Kidney tubule cell (primary cell): ENCODE measurements at places on chromosomes 6 and 20.

GRCh38 chr6:31287619-31288018 is 15.7 kb upstream of the HLA-C start:
- no peak for DNase-seq

- DNase-seq = no peak
These were observed 83.3 kb downstream of the DCDC2 start for GRCh38 chr6:24274441-24275083.

- DNase-seq = no peak
These were observed 88.7 kb downstream of the ZHX3 start for GRCh38 chr20:41228858-41229257.

GRCh38 chr6:10618409-10618808 is 76.0 kb downstream of the C6orf52 start:
- DNase-seq = no peak

DNA sequence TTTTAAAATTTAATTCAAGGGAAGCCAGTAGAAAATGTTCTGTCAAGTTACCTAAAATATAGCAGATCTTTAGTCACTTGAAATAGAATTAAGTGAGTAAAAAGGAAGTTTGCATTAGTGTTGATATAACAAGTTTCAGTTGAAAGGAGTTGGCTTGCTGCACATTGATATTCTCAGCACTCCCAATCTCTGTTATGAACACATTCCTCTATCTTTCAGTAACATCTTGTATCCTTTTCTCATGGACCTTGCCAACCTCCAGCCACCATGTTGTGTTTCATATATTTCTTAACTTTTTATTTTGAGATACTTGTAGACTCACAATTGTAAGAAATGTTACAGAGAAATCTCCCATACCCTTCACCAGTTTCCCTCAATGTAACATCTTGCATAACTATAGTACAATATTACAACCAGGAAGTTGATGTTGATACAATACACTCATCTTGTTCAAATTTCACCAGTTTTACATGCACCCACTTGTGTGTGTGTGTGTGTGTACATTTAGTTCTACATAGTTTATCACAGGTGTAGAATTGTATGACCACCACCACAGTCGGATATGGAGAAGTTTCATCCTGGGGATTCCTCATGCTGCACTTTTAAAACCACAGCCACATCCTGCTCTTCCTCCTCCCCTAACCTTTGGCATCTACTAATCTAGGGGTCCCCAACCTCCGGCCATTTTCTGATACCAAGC is 20.2 kb upstream of the PAQR8 start:
- no peak for DNase-seq

GRCh38 chr20:44174996-44175765 is 11.8 kb downstream of the JPH2 start:
- no peak for DNase-seq

- DNase-seq = no peak
These were observed 92.0 kb upstream of the TMEM181 start for GRCh38 chr6:158467923-158468322.

GRCh38 chr6:148382861-148383260 is 40.2 kb downstream of the SASH1 start:
- peak; percentile 92 for DNase-seq

DNA sequence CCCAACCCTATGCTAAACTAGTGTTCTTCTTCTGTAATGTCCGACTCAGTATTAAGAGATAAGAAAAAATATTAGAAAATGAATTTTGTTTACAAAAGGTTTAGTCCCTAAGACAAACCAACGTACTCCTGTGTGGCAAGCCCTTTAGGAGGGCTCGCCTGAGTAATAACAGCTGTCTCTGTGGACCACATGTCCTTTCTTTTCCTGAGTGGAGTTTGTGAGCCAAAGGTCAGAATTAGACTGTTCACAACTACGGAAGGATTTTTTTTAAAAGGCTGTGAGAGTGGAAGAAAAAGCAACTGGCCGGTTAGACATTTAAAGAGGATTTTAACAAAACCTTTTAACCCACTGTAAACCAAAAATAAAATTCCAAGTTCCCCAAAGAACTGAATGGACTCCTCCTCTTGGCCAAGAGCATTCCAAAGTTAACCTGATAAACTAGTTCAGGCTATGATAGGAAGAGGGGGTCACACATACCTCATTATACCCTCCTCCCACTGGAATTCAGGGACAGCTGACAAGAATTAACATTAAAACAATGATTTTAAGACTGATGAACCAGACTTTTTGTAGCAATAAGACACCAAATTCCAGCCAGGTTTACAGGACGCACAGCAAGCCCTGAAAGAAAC is 43.5 kb downstream of the FAM184A start:
- no peak for DNase-seq

DNA sequence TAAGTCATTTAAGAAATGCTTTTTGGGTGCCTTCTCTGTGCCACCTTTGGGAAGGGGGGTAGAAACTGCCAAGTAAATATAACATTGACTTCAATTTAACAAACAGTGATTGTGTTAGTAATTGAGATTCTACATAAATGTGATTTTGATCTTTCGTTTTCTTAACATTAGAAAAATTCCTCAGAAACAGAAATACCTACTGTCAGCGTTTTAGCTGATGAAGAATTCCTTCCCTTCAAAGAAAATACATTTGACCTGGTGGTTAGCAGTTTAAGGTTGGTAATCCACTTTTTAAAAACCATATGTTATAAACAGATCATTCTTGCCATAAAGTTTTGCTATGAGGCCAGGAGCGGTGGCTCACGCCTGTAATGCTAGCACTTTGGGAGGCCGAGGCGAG is 9.8 kb downstream of the NDUFAF5 start:
- no peak for DNase-seq

DNA sequence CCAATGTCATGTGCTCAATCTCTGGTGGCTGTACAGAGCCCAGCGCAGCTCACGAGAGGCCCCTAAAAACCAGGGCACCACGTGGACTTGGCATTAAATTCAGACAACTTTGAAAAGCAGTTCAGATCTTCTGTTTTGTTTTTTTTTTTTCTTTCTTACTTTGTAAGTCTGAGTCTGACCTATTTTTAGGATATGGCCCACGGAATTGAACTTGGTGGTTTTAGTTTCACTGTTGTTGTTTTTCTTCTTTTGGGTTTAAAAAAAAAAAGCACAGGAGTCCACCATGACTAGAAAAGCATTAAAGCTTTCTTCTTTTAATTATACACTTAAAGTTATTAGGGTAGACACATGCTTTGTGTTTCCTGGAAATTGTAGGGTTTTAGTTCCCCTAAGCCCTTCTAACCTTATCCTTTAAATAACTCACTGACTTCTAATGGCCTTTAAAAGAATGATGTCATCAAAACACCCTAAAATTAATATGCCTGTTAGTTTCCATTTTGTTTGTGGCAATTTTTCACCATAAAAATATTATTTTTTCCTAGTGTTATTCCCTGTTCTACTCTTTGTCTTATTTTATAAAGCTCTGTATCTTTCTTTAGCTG is 48.5 kb upstream of the CCN2 start:
- DNase-seq = no peak

DNA sequence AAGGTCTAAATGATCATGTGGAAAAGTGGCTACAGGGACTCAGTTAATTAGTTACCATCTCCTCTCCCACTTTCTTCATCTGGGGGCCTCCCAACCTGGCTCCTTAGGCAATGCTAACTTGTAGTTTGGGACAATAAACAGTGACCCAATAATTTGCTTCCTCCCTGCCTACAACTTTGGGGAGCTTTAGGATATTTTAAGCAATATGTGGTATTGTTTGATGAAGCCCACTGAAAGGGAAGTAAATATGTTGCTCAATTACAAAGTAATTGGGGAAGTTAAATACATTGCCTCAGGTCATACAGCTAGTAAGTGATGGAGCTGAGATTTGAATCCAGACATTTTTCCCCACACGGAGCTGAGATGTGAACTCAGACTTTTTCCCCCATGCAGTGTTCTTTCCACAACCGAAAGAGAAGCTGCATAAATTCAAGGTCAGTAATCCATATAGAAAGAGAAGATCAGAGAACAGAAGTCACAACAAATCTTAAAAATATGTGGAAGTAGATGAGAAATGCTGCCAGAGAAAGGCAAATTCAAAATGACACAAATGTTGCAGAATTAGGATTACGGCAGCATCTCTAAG is 26.6 kb downstream of the ZHX3 start:
- DNase-seq = no peak

DNA sequence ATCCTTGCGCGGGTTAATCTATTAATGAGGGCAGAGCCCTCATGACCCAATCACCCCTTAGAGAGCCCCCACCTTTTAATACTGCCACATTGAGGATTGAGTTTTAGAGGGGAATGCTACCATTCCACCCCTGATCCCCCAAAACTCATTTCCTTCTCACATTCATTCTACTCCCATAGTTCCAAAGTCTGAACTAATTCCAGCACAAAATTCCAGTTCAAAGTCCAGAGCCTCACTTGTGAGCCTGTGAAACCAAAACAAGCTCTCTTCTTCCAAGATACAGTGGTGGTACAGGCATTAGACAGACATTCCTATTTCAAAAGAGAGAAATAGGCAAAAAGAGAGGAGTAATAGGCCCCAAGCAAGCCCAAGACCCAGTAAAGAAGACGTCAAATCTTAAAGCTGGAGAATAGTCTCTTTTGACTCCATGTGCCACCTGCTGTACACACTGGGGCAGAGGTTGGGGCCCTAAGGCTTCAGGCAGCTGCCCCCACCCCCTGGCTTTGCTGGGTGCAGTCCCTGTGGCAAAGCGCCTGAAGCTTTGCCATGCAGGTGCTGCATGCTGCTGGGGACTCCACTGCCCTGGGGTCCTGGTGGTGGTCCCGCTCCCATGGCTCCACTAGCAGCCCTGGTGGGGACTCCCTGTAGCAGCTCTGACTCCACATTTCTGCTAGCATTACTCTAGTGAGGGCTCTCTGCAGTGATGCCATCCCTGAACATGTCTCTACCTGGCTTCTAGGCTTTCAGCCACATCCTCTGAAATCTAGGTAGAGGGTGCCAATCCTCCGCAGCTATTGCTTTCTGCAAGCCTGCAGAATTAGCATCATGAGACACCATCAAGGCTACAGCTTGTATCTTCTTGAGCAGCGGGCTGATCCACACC is 41.3 kb downstream of the RSPH3 start:
- no peak for DNase-seq

DNA sequence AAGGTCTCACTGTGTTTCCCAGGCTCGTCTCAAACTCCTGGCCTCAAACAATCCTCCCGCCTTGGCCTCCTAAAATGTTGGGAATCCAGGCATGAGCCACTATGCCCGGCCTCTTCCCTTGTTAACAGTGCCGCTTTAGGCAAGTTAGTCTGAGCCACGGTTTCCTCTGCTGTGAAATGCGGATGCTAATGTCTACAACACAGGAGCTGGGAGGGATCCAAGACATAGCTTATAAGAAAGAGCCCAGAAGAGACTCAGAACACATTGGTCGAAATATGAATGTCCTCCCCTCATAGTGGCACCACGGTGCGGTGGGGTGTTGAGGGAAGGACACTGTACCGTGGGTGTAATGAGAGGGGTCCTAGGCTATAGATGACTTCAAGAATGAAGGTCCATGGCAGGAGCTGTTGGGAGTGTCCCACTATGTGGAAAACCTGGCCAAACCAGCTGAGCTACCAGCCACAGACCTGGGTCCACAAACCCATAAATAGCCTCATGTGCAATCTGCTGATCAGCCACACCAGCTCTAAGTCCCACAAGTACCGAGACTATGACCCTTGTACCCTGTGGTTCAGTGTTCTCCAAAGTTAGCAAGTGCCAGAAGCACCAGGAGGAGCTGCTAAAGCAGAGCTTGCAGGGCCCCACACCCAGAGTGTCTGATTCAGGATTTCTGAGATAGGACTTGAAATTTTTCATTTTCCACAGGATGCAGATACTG is 57.8 kb upstream of the ZFAND3 start:
- DNase-seq = no peak

DNA sequence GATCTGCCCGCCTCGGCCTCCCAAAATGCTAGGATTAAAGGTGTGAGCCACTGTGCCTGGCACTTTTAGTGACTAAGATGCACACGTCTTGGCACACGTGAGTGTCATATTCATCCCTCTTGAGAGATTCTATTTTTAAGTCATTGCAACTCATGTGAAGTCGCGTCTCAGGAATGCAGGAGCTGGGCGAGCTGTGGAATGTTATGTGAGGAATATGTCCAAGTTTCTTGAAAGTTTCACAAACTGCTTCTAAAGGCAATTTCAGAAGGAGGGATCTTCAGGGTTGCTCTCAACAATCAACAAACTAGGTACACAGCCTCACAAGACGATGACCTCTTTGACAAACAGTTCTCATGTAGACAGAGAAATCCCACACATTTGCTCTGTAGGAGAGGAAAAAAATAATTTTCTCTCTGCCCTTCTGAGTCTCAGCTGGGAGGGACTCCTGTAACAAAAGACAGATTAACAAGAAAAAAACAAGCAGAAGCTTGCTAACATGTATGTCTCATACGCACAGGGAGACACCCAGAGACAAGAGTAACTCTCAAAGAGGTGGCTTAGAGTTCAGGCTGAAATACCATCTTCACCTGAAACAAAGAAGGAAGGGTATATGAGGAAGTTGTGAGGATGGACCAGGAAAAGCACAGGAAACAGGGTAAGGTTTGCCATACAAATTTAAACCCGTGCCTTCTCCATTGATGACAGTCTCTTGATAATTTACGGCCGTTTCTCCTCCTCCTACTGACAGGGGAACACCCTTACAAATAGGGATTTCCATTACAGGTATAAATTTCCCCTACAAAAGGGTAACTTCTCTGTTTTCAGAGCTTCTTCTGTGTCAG is 45.3 kb upstream of the FAM50B start:
- peak; percentile 97 for DNase-seq

DNA sequence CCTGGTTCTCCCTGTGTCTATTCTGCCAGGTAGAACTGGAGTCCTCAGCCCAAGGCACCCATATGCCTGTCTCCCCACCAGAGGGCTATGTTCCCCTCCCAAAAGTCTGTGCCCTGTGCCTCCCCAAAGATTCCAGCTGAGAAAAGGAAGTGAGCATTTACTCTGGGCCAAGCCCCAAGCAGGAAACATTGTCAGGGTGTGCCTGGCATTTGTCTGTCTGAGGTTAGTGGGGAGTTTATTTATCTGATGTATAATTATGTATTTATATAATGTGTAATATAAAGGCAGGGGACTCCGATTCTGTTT is 5.6 kb downstream of the GDF5 start:
- DNase-seq = no peak
